G401 (cell line): ENCODE measurements at places on chromosomes 12 and 14.

DNA sequence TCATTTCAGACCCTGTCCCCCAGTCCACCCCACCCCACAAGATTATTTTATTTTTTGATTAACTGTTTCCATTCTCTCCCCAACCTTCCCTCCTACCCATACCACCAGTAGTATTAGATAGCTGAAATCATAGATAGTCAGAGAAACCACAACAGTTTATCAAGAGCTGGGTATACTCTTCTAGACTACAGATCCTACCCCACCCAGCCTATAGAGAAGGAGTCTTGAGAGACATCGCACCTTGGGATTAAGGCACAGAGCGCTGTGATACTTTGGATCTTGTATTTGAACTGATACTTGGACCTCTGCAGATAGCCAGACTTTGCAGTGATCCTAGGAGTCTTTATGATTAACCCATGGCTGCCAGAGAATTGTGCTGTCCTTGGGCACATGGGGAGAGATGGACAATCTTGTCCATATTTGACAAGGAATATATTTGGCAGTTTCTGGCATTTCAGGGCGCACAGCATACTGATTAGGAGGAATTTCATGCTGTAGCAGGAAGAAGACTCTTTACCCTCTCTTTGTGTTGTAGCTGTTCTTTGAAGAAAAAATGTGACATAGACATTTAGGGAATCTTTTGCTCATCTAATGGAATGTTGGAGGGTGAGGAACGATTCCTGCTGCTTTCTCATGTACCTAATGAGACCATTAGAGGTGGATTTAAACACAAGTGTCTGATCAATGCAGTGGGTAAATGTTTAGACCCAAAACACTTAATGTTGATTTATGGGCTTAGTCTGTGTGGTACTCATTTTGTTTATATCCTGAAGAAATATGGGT lies 982 bp downstream of the RBMS2 start:
- DNase-seq, result peak; percentile 55

DNA sequence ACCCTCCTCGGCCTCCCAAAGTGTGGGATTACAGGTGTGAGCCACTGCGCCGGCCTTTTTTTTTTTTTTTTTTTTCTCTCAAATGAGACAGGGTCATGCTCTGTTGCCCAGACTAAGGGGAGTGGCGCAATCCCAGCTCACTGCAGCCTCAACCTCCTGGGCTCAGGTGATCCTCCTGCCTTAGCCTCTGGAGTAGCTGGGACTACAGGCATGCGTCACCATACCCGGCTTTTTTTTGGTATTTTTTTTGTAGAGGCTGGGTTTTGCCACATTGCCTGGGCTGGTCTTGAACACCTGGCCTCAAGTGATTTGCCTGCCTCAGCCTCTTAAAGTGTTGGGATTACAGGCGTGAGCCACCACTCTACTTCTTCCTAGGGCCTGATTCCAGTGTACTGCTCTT lies 18.7 kb downstream of the FUT8 start:
- DNase-seq, result no peak

- DNase-seq, result no peak
Observed at GRCh38 chr12:93829016-93829415, 151.8 kb downstream of the CRADD start.

GRCh38 chr12:101793401-101793800 lies 37.4 kb downstream of the GNPTAB start:
- no peak for DNase-seq

DNA sequence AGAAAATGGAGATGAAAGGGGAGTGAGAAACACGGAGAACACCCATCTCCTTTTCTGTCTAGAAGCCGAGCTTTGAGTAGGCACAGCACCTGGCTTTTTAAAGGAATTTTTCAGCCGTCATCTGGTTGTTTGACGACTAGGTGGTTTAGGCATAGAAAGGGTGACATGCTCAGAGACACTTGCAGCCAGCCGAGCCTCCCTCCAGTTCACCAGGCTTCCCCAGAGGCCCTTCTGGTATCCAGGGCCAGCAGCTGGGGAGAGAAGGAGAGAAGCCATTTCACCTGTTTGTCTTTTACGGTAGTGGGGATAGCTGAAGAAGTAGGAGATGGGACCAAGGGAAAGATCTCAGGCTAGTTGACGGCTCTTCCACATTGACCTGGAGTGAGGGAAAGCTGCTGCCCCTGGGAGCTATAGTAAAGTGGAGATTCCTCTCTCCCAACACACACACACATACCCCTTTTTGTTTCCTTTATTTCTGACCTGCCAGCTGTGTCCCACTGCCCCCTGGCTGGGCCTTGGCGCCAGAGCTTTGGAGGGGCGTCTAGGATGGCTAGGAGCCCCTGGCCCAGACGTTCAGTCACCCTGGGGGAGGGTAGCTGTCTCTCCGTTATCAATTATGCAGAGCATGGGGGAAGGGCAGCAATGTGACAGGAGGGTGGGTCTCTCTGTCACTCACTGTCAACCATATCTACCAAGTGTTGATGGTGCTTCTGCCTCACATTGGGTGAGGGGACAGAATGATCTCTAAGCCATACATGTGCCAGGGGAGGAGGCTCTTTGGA lies 5.5 kb downstream of the MAP3K12 start:
- no peak for DNase-seq

DNA sequence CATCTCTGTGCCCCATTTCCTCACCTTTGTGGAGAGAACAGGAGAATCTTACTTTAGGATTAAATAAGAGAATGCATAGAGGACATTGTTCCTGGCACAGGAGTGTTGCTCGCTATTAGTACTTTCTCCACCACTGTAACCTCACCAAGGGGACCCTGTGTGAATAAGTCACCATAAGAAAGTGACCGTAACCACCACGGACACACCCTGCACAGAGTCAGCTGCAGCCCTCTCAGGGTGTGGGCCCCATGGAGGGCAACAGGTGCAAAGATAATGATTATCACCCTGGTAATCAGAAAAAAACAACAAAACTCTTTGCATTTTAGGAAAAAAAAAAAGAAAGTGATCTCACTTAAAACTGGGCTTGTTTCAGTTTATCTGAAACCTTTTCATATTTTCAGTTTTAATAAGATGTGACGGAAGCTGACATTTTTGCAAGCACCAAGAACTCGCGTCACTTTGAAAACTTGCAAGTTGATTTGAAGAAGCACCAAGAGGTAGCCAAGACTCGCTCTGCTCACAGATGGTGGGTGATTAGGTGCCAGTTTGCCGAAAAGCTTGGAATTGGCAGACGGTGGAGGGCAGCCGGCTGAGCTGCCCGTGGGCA lies 87.0 kb upstream of the VRK1 start:
- DNase-seq, result peak; percentile 45

DNA sequence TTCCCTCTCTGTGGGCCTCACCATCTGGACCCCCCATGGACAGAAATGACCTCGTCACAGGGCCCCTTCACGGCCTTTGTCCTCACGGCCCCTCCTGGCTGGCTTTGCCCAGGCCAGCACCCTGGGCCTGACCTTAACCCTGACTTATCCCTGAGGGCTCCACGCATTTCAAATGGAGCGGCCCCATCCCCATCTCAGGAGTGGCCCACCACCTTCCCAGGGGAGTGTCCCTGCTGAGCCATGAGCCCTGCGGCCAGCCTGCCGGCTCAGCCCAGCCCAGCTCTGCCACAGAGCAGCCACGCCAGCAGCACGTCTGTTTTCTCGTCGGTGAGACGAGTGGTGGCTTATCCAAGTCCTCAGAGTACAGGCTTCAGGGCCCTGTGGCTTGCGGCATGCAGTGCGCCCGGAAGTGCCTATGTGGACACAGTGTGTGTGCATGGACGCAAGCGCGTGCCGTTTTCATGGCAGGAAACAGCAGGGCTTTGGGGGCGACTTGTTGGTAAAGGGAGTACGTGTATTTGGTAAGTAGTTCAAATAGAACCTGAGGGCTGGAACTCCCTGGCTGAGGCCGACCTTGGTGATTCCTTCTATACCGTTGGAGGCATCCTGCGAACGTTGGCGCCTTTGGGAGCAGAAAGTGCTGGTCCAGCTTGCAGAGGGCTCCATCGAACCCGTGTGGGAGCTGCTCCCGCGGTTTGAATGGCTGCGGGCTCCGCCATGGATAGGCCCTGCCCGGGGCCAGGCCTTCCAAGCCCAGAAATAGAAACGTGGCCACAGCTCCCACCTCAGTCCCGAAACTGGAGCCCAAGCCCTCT lies 52.1 kb downstream of the LRCOL1 start:
- DNase-seq, result peak; percentile 40

DNA sequence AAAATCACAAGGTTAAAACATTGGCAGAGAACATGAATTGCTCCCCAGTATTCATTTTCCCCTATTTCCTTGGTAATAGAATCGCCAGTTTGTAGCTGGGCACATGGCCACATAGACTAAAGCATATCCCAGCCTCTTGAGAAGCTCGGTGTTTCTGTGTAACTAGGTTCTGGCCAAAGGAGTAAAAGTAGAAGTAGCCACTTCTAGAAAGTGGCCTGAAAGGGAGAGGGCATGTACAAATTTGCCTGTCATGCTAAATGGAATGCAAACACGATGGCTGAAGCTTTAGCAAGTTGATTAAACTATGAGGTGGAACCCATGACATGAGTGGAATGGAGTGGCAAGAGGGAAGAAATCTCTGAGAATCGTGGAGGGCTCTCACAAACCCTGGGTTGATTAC lies 173.7 kb upstream of the EGLN3 start:
- DNase-seq, result no peak

DNA sequence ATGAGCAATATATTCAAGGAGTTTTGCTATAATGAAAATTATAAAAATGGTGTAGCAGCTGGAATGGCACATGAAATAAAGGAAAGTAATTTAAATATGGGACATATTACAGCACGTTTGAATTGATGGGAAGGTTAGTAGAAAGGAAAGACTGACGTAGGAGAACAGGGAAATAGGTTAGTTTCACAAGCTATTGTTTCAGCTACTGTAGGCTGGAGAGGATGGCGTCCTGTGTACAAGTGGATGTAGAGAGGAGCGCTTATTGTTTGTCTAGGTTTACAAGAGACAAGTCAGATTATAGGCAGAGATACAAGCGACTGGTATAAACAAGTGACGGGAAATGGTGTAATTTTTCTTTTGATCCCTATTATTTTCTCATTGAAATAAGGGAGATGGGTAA lies 431.2 kb upstream of the PDE3A start:
- no peak for DNase-seq

DNA sequence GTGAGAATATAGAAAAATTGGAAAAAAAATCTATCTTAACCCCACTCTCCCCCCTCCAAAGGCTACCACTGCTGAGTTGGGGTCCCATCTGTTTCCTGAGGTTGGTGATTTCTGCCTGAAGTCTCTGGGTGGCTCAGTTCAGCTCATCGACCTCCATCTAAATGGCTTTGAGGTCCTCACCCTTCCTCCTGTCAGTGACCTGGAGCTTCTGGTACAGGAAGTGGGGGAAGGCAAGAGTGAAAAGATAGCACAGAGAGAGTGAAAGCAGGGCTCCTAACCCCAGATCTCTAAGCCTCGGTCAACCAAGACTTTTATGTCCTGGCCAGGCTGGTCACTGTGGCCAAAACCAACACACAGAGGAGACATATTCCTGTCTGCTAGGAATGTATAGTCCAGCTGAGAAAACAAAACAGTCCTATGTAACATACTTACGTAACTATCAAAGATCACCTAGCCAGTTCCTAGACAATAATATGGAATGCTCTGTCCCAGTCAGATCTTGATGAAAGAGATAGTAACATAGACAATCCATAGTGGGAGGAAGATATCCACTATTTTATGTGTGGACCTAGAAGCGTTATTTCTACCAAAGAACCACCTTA lies 12.3 kb upstream of the KRT73 start:
- DNase-seq, result no peak

- DNase-seq, result no peak
Observed at GRCh38 chr12:25824734-25825133, 133.7 kb upstream of the RASSF8 start.

- no peak for DNase-seq
Observed at GRCh38 chr14:103745424-103745823, 29.8 kb downstream of the ZFYVE21 start.

GRCh38 chr12:125766091-125766490 lies 700.9 kb downstream of the AACS start:
- DNase-seq, result no peak

DNA sequence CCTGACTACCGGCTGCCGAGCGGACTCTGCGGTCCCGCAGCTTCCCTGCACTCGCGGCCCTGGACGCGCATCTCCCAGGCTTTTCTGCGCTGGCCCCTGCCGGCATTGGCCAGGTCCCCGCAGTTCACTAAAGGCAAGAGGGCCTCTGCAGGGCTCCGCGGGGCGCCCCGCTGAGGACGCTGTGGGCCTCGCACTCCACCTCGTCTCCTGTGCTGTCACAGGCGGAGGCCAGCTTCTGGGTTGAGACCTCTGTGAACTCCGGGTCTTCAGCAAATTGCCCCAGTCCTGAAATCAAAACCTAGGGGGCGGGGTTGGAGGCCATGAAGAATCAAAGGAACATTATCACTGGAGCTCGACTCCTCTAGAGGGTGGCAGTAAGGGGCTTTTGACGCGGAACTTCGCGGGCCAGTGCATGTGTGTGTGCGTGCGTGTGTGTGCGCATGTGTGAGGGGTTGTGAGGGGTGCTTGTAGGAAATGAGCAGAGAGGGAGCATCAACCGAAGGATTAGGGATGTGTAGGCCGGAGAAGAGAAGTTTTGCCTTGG lies 68.5 kb upstream of the CAPRIN2 start:
- DNase-seq, result no peak

DNA sequence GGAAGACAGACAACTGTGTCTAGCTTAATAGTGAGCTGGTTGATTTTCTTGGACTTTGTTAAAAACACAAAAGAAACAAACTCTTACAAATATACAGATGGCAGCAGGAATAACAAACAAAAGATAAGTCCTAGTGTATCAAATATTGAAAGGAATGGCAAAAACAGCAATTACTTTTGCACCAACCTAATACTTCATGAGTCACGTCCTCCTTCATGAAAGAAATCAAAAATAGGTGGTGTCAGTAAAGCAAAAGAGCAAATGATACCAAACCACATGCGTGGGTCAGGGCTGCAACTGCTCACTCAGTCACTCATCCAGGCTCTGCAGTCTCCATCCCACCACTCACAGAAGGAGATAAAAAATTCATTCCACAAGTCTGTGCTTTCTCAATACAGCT lies 11.8 kb downstream of the ATG14 start:
- DNase-seq, result no peak

DNA sequence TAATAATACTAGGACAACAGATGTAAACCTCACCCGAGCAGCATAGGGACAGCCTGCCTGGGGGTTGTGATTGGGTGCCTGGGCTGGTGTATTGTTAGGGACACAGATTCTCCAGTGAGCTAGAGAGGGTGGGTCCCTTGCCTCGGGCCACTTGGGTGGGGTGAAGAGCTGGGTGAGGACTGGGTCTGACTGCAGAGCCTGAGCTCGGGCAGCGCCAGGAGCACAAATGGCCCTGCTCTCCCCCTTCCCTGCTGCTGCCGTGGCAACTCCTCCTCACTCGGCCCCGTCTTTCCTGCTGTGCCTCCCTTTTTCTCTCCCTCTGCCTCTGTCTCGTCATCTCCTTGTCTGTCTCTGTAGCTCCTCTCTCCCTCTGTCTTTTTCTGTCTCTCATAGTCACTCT lies 115.4 kb downstream of the GLT1D1 start:
- no peak for DNase-seq
